NCI-H460 (cell line): ENCODE measurements at places on chromosomes 3 and 15. TPM values are rescaled to one million over a fixed set of nuclear protein-coding genes. Genes with fewer than 3 reads are reported as not detected.

- DNase-seq, result no peak
Measured at GRCh38 chr3:10875914-10876313, 59.9 kb downstream of the SLC6A11 start.

DNA sequence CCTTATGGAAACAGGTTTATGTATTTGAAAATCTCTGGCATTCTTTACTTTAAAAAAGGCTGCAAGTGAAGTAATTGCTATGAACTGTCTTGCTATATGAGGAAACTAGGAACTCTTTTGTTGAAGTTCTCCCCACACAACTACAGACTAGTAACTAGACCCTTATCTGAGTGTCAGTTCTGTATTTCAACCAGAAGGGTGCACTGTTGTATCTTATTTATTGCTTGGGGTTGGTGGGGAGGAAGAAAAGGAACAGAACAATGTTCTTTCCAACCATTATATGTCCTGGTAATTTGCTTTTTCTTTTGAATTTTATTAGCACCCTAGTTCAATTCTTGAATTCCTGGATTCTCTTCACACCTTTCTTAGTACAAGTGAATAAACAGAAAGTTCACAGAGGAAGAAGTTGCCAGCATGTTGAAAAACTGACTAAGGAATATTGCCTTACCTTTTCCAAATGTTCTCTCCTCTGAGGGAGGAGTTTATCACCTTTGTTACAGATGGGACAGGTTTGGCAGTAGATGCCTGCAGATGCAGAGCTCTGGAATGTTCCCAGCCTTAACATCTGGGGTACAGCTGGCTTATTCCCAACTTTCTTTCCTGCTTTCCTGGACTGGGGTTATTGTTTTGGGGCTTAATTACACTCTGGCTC, 162.4 kb upstream of the CFAP20DC start:
- DNase-seq, result peak; percentile 29

Gene ANKUB1
- total RNA-seq, result not detected in 2 replicates

Gene SLC35A5
- 23.9 and 36.5 TPM in 2 replicates for total RNA-seq

Gene CCR1
- total RNA-seq, result 0.12 TPM in 2 replicates

DNA sequence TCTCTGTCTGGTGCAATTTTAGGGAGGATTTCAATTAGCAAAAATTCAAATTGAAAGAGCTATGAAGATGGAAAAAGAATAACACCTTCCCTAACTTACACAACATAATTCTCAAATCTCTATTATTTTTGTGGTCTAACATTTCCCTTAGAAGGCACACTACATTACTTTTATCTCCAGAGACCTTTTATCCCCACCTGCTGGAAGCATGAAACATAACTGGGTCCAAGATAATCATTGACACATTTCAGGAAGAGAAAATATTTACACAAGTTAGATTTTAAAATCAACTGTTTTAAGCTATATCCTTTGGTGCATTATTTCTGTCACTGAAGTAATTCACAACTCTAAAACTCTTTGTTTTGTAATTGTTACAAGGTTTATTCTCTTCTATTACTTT, 779.5 kb downstream of the ROBO1 start:
- DNase-seq, result no peak

DNA sequence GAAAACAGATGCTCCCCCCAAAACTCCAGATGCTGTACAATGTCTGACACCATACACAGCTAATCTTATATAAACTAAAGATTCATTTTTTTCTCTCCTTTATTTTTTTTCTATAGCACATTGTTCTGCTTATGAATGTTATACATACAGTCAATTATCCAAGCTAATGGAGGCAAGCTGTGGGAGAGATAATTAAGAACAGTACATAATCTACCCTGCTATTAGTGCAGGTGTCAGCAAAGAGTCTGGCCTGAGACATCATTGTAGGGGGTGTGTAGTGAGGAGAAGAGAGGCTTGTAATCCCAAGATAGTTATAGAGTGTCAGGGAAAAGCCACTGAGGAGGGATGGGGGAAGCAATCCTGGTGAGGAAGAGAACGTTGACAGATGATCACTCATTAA, 25.4 kb upstream of the CHMP2B start:
- no peak for DNase-seq

Gene CASR
- total RNA-seq, result not detected in 2 replicates

Gene CNTN4
- 1.6 and 2.1 TPM in 2 replicates for total RNA-seq

DNA sequence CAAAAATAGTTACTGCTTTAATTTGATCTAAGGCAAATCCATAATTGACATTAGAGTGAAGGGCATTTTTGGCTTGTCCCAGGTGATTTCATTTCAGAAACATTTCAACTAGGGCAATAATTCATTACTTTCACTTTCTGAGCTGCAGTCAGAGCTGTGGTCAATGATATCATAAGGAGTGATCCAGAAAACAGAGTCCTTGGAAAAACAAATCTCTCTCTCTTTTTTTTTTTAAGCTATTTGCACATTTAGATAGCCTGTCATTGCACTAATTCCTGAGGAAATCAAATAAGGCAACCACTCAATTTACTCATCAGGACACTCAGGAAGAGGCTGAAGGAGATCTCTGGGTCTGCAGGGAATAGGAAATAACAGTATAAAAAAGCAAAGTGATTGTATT, 269.5 kb upstream of the LRRC3B start:
- no peak for DNase-seq

DNA sequence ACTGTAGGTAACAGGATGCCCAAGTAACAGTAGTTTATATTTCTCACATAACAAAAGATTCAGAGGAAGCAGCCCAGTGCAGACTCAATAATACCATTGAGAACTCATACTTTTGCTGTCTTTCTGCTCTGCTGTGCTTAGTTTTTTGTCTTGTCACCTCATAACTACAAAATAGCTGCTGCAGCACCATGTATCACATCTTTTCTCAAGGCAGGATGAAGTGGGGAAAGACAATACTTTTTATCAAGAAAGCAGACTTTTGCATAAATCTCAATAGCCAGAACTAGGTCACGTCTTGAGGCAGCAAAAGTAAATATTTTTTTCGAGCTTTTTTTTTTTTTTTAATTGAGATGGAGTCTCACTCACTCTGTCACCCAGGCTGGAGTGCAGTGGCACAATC, 39.6 kb upstream of the SYN2 start:
- no peak for DNase-seq

GRCh38 chr15:63517202-63517601, 12.8 kb downstream of the USP3 start:
- DNase-seq, result no peak

- peak; percentile 3 for DNase-seq
Measured at GRCh38 chr3:179750720-179751328, 98.0 kb downstream of the USP13 start.

Gene ROBO2
- total RNA-seq, result 0.05 TPM in 1 of 2 replicates, not detected in the other

GRCh38 chr3:115323380-115323779, 176.3 kb upstream of the ZBTB20 start:
- no peak for DNase-seq

- no peak for DNase-seq
Measured at GRCh38 chr3:135383301-135383700, 582.2 kb upstream of the PPP2R3A start.

DNA sequence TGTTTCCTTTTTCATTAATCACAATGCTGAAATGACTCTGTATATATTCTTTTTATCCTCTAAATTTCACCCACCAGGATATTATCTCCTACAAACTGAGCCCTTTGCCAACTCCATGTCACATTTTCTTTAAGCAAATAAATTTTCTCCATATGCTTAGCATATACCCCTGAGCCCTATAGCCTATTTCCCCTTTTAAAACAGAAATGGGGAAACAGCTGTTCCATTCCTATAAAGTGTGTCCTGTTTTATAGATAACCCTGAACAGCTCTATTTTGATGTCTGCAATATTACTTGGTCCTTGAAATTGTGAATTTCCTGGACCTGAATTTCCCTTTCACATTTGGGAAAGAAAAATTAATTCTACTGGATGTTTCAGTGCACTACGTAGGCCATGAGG, 15.6 kb upstream of the FILIP1L start:
- DNase-seq, result no peak

Gene SLC24A5
- not detected in 2 replicates for total RNA-seq

DNA sequence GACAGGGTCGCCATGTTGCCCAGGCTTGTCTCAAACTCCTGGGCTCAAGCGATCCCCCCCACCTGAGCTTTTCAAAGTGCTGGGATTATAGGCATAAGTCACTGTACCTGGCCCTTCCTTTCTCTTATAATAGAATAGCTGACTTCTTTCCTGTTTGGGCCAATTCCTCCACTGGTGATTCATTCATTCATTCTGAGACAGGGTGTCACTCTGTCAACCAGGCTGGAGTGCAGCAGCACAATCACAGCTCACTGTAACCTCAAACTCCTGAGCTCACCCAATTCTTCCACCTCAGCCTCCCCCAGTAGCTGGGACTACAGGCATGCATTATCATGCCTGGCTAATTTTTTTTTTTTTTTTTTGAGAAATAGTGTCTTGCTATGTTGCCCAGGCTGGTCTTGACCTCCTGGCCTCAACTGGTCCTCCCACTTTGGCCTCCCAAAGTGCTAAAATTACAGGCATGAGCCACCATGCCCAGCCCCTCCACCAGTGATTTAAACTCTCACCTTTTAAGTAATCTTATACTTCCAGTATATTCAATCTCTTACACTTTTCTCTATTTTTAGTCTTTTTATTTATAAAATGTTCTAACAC, 20.9 kb downstream of the GNB4 start:
- no peak for DNase-seq

GRCh38 chr15:58705105-58705504, 44.4 kb downstream of the ADAM10 start:
- no peak for DNase-seq

Gene ARF4
- 183 and 199 TPM in 2 replicates for total RNA-seq

- DNase-seq, result peak; percentile 76
Measured at GRCh38 chr3:178140531-178141304, 395.5 kb upstream of the KCNMB2 start.

DNA sequence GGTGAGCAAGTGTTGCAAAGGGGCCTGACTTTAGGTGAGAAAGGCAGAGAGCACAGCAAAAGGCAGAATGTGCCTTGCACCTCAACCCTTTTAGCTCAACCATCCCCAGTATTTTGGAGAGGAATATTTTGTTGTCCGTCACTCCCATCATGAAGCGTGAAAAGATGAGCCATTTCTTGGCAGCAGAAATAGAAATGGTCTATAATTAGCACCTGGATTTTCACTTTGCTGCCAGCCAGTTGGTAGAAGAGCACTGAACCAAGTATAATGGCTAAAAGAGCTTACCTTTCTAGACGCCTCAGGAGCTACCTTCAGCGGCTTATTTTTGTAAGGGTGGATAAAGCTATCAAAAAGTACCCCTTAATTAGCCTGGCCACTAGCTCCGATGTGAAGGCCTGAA, 406.7 kb downstream of the OCA2 start:
- no peak for DNase-seq

- no peak for DNase-seq
Measured at GRCh38 chr3:71887256-71887655, 102.3 kb upstream of the PROK2 start.

DNA sequence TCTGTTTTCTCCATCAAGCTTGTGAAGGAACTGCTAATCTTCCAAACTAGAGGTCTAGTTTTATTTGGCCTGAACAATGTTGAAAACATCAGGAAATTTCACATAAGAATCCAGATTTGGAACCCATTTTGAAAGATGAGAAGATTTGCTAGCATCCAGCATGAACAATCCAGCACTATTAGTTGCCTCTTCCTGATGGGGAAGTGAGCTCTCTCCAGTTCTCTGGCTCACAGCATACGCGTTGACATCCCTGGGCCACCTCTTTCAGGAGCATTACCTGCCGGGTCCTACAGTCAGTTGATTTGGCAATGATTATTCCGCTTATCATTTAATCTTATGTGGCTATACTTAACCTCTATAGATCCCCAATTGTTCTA, 10.9 kb downstream of the GPR87 start:
- DNase-seq, result no peak

Gene GOLGA6A
- total RNA-seq, result not detected in 2 replicates

DNA sequence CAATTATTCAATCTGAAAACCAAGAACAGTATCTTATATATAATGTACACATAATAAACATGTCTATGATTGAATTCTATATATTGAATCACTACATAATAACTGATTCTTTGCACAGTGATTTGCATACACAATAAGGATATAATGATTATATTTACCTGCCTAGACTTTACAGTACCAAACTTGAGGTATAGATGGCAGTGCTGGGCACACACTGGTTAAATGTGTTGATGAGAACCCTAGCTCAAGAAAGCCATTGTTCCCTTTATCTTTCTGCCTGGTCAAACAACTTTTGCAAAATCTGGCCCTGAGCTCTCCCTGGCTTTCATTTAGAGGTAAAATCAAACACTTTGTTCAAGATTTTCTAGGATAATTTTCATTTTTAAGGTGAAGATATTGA, 697.7 kb downstream of the TUSC7 start:
- peak; percentile 20 for DNase-seq

DNA sequence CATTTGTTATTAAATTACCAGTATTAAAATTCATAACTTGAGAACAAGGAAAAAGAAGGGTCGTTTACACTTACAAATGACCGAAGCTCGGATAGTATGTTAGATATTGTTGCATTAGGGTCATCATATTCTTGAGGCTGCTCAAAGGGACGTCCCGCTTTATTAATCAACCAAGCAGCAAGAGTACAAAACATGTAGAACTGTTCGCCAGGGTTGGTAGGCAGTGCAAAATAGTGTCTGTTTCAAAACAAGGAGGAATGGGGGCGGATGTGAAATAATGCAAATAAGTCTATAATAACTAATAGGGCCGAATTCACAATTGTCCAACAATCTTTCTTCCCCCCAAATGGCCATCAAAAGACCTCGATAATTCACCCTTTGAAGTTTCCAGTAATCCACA, 2.9 kb downstream of the IFT57 start:
- no peak for DNase-seq

GRCh38 chr3:97825101-97825500, 3.3 kb downstream of the CRYBG3 start:
- no peak for DNase-seq

DNA sequence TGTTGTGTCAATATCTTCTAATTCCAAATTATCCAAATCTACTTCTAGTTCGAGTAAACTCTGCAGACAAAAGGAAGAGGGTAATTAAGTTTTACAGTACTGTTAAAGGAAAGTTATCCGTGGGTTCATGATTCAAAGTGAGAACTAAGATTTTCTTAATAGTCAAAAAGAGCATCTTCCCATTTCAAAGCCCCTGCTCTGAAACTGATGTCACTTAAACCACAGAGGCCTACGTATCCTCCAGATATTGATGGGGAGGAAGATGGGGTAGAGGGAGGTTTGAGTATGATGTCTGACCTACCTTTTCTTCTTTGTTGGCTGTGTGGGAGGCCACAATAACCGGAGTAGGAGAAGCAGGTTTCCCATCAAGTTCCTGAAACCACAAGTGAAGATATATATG, 14.1 kb downstream of the MRPS22 start:
- DNase-seq, result no peak

- no peak for DNase-seq
Measured at GRCh38 chr15:39605146-39605545, 24.3 kb downstream of the THBS1 start.

- no peak for DNase-seq
Measured at GRCh38 chr3:131704098-131704497, 201.3 kb upstream of the MRPL3 start.
